ENCODE measurements at places on chromosomes 11 and 22.

GRCh38 chr22:33806191-33806590, 114.1 kb downstream of the LARGE1 start:
- no peak for DNase-seq

- DNase-seq: peak; percentile 58
Observed at GRCh38 chr11:44344921-44345320, 35.0 kb upstream of the ALX4 start.

DNA sequence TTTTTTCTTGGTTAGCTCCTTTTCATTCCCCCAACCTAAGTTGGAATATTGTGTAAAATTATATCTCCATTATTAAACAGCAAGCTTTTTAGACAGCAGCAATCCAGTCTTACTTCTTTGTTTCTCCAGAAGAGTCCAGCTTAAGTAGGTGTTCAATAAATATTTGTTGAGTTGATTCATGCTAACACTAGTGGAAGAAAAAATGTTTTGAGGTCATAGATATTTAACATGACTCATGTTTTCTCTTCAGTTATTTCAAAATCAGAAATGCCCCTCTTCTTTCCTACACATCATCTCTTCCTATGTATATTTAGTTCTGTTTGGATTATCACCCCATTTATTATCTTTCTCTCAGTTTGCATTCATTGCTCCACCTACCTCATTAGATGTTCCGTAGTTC, 20.3 kb downstream of the CCDC83 start:
- DNase-seq: no peak

- no peak for DNase-seq
Observed at GRCh38 chr11:39304586-39304985, 2154.9 kb downstream of the LRRC4C start.

DNA sequence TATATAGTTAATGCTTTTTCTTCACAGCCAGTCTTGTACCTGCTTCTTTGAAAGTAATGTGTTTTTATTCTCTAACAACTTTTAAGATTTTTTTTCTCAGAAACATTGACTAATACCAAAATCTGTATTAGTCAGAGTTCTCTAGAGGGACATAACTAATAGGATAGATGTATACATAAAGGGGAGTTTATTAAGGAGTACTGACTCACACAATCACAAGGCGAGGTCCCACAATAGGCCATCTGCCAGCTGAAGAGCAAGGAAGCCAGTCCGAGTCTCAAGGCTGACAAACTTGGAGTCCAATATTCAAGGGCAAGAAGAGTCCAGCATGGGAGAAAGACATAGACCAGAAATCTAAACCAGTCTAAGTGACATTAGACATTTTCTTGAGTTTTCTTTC, 140.0 kb downstream of the RAB38 start:
- DNase-seq: no peak

- no peak for DNase-seq
Observed at GRCh38 chr11:95659088-95659487, 130.5 kb downstream of the FAM76B start.

GRCh38 chr11:126830216-126830806, 170.3 kb downstream of the KIRREL3 start:
- no peak for DNase-seq

DNA sequence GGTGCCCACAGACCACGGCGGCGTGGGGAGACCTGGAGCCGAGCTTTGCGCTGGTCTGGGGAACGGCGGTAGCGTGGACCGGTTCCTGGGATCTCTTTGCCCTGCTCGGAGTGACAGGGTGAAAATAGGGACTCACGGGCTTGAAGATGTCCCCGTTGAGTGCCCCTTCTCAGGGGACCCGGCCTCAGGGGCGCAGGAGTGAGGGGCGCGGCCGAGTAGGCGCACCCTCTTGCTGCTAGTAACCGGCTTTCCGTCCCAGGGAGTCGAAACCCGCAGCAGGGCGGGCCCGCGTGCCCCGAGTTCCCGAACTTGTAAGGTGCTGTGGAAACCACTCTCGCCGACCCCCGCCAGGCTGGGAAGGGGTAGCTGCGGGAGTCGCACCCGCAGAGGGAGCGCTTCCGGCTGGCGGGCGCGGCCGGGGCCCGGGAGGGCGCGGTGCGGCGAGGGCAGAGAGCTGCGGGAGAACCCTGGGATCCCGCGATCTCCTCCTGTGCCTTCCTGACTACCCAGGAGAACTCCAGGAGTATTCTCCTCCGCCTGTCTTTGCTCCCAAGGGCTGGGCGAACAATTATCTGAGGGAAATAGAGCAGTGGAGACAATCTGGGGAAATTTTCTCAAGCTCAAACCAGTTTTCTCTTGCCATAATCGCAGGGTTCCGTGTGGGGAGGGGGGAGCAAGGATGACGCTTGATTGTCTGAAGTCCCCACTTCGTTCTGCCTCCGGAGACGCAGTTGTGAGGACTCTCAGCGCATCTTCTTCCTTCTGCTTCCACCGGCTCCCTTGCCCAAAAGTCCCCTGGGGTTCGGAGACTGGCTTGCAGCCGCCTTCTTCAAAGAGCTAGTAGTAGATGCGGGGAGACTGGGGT, 666 bp downstream of the NELL1 start:
- DNase-seq: no peak

- peak; percentile 5 for DNase-seq
Observed at GRCh38 chr22:26229910-26230309, 60.6 kb downstream of the SEZ6L start.

- DNase-seq: no peak
Observed at GRCh38 chr11:78062671-78063070, 990 bp upstream of the THRSP start.
